ENCODE measurements at places on chromosomes 11 and 22.

DNA sequence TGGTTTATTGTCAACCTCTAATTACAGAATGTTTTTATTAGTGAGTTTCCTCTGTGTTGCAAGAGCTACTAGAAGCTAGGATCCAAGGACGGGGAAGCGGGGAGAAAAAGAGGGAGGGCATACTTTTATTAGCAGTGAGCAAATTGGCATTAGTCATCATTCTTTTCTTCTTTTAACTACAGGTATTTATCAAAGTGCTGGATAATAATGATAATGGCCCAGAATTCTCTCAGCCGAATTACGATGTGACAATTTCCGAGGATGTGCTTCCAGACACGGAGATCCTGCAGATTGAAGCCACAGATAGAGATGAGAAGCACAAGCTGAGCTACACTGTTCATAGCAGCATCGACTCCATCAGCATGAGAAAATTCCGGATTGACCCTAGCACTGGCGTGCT, 179.7 kb upstream of the MTNR1B start:
- no peak for DNase-seq

GRCh38 chr11:74086242-74086884, 77.5 kb upstream of the UCP3 start:
- no peak for DNase-seq

- DNase-seq = no peak
Measured at GRCh38 chr11:35146711-35147110, 7.7 kb downstream of the CD44 start.

DNA sequence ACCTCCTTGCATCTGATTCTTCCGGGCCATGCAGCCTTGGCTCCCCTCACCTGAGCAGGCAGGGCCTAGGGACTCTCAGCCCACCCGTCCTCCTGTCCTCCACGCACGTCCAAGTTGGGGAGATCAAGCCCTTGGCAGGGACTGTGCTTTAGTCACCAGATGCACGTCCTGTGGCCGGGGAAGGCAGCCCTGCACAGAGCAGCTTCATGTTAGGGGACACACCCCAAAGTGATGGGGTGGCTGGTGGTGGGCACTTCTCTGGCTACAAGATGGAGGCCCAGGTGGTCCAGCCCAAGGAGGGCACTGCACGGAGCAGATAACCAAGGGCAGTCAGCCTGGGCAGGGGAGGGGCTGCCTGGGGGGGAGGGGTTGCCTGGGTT, 1.2 kb downstream of the MUC5B start:
- no peak for DNase-seq

GRCh38 chr11:64850979-64851567, 6.6 kb upstream of the CDC42BPG start:
- no peak for DNase-seq

DNA sequence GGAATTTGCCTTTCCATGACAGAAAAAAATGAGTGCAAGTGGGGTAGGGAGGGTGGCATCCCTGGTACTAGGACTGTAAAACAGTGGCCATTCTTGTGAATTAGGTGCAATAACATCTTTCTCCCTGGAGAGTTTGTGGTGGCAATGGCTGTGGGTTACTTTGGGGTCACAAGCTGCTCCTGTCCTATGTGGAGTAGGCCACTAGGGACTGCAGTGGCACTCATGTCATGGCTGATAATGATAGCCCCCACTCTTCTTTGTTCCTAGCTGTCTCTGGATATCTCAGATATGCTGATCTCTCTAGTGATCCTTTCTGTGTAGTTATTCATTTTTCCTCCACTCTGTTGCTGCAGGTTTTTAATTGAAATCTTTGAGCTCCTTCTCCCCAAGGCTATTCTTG, 270.5 kb upstream of the CHORDC1 start:
- DNase-seq = no peak

GRCh38 chr22:31789803-31790202, 36.0 kb downstream of the DEPDC5 start:
- DNase-seq = no peak

DNA sequence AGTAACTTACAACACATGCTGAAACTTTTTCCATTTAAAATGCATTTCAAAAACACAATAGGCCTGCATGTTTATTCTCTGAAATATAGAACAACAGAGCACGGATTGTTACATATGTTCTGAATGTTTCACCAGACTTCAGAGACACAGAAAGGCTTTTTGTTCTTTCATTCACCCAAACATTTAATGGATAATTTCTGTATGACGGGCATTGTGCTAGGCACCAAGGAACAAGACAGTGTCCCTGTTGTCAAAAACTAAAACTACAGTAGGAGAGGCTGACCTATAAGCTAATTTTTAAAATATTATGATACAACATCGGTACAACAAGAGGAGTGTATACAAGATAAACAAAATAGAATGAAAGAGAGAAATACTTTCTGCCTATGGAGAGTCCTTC, 81.9 kb upstream of the TEAD1 start:
- no peak for DNase-seq

- DNase-seq = no peak
Measured at GRCh38 chr22:46272762-46273431, 5.1 kb downstream of the TTC38 start.

DNA sequence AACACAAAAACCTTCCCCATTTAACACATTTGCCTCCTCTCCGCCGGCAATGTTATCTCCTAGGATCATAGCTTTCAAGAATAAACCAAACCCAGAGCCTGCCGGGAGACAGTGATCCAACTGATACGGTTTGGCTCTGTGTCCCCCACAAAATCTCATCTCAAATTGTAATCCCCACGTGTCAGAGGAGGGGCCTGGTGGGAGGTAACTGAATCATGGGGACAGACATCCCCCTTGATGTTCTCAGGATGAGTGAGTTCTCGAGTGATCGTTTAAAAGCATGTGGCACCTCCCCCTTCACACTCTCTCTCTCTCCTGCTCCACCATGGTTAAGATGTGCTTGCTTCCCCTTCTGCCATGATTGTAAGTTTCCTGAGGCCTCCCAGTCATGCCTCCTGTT, 33.3 kb downstream of the RBFOX2 start:
- DNase-seq = no peak

- no peak for DNase-seq
Measured at GRCh38 chr11:119223856-119224255, 17.7 kb downstream of the CBL start.

DNA sequence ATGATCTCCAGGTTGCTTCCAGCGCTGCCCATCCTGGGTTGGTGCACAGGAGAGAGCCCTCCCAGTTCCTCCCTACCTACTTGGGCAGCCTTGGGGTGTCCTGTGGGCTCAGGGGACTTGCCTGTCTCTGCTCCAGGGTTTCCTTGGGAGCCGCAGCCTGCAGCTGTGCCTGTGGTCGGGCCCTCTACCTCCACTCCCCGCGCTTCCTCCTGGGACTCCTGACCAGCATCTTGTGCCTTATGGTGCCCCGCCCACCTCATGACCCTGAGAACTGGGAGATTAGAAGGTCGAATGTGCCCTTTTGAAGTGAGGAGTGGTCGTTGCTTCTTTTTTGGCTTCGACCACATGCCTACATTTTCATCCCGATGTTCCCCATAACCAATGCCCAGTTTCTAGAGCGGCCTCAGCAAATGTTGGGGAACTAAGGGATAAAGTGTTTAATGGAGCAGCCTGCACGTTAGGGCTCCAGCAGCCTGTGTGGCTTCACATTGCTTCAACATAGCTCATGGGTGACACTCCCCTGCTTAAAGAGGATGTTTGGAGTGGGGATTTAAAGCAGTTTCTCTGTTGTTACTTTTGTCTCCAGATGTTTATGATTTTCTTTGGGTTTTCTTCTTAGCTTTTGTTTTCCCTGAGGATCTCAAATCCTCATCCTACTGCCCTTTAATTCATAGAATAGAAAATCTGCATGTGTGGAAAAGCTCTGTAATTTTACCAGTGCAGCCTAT, 248.8 kb downstream of the TBC1D22A start:
- DNase-seq = no peak

DNA sequence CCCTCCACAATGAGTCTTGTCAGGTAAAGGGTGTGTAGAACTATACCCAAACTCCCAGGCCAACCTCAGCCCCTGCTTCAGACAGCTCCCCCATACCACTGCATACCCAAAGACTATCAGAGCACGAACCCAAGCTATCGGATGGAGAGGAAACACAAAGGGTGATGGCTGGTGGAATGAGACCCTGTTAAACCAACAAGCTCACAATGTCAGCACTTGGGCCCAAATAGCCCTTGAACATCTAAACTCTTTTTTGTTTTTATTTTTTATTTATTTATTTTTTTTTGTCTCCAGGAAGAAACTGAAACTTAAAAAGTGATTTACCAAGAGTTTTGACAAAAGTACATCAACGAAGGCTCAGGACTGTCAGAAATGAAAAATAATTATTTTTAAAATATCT, 10.6 kb downstream of the DGCR2 start:
- no peak for DNase-seq

GRCh38 chr11:70580036-70580805, 181.9 kb downstream of the CTTN start:
- DNase-seq = no peak

DNA sequence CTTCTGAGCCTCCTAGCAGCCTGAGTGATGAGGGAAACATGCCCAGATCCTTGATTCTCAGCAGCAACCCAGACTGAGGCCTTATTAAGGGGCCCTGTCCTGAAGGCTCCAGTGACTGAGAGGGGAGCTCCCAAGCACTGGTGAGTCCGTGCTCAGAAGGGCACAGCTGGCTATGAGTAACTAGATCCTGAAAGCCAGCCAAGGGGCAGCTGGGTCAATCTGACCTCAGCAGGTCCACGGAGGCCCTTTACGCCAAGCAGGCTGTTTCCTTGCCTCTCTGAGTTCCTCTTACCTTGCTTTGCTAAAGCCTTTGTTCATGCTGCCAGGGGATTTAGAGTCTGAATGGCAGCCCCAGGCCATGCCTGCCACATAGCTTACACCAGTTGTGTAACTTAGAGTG, 19.3 kb upstream of the MIEF1 start:
- no peak for DNase-seq

GRCh38 chr11:85961930-85962363, 106.8 kb downstream of the CCDC83 start:
- DNase-seq = no peak

DNA sequence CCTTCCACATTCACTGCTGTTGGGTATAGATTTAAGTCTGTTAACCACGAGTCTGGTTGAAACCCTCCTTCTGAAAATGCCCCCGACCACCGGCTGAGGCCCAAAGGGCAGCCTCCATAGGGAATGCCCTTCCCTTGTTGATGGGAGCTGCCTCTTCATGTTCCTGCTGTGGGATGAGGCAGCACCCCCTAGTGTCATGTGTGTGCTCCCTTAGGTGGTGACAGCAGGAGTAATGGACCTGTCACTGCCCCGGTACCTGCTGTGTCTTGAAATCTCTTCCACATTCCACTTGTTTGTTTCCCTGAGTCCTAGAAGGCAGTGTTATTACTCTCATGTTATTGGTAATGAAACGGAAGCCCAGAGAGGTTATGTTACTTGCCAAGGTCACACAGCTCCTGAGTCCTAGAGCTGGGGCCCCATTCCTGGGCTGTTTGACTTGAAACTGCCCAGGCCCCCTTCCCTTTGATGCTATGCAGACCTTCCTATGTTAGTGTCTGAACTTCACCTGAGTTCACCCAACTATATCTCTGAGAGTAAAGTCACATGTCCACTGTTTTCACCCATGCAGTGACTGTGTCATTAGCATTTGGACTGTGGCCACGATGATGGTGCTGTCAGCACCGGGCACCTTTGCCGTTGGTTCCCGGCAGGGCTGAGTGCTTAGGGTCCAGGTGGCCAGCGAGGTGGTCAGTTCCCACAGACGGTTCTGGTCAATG, 234.3 kb downstream of the TBC1D22A start:
- DNase-seq = no peak

- DNase-seq = no peak
Measured at GRCh38 chr22:44362249-44363012, 49.7 kb upstream of the SHISAL1 start.

GRCh38 chr11:128530118-128531074, 57.0 kb downstream of the ETS1 start:
- DNase-seq = no peak

DNA sequence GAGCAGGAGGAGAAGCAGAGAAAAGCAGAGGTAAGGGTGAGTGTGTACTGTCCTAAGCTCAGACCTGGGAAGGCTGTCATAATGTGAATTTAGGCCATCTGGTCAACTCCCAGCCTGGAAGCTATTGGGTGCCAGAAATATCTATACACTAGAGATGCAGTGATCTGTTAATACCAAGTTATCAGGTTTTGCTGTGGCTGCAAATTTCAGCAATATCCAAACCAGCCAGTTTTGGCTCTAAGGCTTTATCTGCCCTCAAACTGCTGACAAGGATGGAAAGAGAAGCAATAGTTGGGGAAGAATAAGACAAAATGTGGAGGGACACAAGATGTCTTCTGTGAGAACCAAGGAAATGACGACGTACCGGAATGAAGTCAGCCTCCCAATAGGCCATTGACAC, 62.9 kb downstream of the CYB5R2 start:
- no peak for DNase-seq

- DNase-seq = no peak
Measured at GRCh38 chr22:45096256-45096907, 67.3 kb upstream of the NUP50 start.

DNA sequence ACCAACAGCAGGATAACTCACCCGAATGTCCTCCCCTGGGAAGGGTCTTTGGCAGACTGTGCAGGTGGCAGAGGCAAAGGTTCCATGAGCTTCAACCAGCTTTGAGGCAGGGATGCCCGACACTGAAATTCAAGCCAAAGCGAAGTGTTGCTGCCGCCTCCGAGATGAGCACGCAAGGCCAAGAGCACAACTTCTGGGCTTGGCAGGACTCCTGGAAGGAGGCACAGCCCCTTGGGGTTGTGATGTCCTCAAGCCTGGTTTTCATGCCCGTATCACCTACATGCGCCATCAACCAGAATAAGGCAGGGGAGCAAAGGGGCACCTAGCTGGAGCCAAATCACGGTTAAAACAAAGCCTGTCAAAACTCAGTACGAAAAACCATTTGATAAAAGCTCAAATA, 5.7 kb downstream of the SIRT3 start:
- no peak for DNase-seq

DNA sequence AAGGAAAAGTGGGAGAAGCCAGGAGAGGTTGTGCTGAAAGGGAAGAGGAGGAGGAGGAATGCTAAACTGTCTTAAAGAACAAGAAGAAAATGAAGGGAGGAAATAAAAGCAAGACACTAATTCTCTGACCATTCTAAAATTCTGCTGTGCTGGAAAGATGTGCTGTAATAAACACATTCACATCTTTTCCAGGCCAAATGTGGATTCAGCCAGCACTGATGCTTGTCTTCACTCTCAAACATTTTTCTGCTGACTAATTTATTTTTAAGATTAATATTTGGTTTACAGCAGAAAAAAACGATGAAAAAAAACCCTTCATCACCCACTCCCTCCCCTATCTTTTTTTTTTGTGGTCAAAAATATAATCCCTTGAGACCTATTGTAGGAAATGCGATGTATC, 223.6 kb downstream of the SWAP70 start:
- no peak for DNase-seq

Data from stimulated activated CD8-positive, alpha-beta memory T cell treated with anti-CD3 and anti-CD28 coated beads, Interleukin-12 subunit alpha, Interleukin-12 subunit beta, amount 100 ng/mL, for 1 hour (primary cell).